ENCODE measurements at places on chromosomes 1 and 21.

GRCh38 chr1:15676010-15676409 is 8.1 kb upstream of the PLEKHM2 start:
- DNase-seq, result no peak

GRCh38 chr1:38489844-38490270 is 369.7 kb downstream of the RRAGC start:
- no peak for DNase-seq

DNA sequence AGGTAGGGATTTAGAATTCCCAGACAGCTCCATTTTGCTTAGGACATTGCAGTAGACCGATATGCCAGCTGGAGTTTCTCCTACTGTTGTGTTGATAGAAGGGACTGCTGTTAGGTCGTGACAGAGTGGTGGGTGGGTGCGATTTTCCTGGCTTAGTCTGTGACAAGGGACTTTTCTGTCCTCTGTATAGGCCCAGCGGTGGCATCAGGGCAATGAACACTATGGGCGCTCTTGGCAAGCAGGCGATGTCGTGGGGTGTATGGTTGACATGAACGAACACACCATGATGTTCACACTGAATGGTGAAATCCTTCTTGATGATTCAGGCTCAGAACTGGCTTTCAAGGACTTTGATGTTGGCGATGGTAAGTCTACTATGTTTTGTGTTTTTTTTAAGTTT is 321.8 kb downstream of the ZP4 start:
- DNase-seq, result peak; percentile 6

- no peak for DNase-seq
These were observed 59.8 kb downstream of the KIRREL1 start for GRCh38 chr1:158053276-158053675.

DNA sequence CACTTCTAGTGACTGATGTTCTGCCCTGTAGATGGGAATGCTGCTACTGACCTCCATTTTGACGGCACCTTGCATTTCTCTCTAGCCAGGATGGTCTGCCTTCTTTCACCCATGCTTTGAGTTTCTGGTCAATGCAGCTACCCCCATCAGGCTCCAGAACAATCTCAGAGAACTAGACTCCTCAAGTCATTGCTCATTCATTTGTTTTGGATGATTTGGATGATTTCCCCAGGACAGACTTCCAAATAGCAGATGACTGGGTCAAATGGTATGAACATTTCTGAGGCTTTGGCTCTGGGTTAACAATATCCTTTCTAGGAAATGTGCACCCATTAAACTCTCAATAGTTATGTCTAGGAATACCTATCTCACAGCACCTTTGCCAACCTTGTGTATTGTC is 63.9 kb downstream of the CSMD2 start:
- peak; percentile 11 for DNase-seq

GRCh38 chr1:18326211-18326897 is 154.4 kb upstream of the KLHDC7A start:
- DNase-seq, result no peak

GRCh38 chr1:216523449-216524190 is 100.4 kb upstream of the USH2A start:
- no peak for DNase-seq

GRCh38 chr1:217673387-217673786 is 42.2 kb downstream of the SPATA17 start:
- no peak for DNase-seq

GRCh38 chr1:168709405-168710363 is 19.3 kb downstream of the DPT start:
- peak; percentile 24 for DNase-seq

GRCh38 chr1:14577261-14577660 is 21.2 kb upstream of the KAZN start:
- no peak for DNase-seq

DNA sequence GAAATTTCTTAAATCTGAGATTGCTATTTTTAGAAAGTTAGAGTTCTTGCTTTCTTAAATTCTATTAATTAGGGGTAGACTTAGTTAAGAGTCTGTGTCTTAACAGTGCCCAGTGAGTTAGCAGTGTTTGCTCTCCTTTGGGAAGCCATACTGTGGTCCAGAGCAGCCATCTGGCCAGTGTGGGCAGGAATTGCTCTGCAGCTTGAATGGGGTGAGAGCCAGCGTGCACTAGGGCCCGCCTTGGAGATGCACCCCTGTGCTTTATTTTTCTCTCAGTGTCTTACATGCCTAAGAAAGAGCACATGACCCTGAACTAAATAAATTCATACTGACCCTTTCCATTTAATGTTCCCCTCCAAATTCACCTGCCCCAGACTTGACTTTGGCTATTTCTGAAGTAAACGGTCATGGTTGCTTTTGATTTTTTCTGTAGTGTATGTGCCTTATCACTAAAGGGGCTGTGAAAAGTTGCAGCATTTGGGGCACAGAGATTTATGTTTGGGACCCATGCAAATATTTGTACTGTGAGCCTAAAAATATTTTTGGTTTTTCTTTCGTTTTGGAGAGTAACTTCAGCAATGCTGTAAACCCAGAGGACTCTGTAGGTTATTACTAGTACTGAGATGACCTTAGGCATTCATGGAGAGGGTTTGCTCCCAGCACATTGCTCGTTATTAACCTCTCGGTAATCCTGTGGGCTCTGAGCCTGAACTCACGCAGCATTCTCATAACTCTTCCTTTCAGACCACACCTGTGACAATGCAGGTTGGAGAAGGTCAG is 21.3 kb upstream of the KCNQ4 start:
- no peak for DNase-seq

GRCh38 chr21:28250946-28251345 is 741.7 kb downstream of the LTN1 start:
- DNase-seq, result no peak

DNA sequence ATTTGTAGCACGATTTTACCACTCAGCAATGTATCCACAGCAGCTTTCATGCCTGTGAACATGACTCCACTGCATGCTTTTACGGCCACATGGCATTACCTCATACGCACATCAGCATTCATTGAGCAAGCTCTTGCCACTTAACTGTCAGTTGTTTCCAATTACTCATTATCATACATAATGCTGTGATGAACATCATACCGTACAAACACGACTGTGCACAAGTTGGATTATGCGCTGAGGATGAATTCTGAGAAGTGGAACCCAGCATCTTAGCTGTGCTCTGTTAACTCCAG is 9.6 kb downstream of the UMODL1 start:
- peak; percentile 65 for DNase-seq

- no peak for DNase-seq
These were observed 18.7 kb upstream of the F5 start for GRCh38 chr1:169604781-169605560.

All from non-pigmented ciliary epithelial cell (primary cell).